Fibroblast of the aortic adventitia (primary cell): ENCODE measurements at places on chromosomes 7 and 10. TPM values are rescaled to one million over a fixed set of nuclear protein-coding genes. Genes with fewer than 3 reads are reported as not detected.

MMP21 gene
- 0.09 TPM in 1 of 2 replicates, not detected in the other for total RNA-seq

NUTM2A gene
- 0.33 TPM in 1 of 2 replicates, not detected in the other for total RNA-seq

RADIL gene
- 0.25 and 1.4 TPM in 2 replicates for total RNA-seq

MSS51 gene
- total RNA-seq: 2.5 and 3.8 TPM in 2 replicates

CALHM3 gene
- not detected in 2 replicates for total RNA-seq

CFAP43 gene
- 0.36 and 0.41 TPM in 2 replicates for total RNA-seq

HOGA1 gene
- 0.08 and 0.72 TPM in 2 replicates for total RNA-seq

STK17A gene
- 26.7 and 96.8 TPM in 2 replicates for total RNA-seq

REEP3 gene
- 17.7 and 95.1 TPM in 2 replicates for total RNA-seq

VAX1 gene
- total RNA-seq: not detected in 2 replicates

POM121L12 gene
- not detected in 2 replicates for total RNA-seq
